Hematopoietic multipotent progenitor cell treated with erythropoietin and hydrocortisone succinate and interleukin-3 and kit ligand, for 8 days (in vitro differentiated cells): ENCODE measurements at places on chromosomes 3 and 15.

DNA sequence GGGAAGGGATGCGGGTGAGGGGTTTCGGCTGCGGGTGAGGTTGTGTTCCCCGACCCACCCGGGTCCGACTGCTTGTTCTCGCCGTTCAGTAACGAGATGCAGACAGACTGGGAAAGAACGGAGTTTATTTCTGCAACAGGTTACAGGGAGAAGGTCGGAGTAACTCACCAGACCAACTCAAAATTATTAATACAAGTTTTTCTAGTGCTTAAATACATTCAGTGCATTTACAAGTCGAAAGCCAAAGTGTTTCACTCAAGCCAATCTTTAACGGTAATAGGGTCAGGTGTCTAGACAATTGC is 492 bp upstream of the HIGD1A start:
- no peak for DNase-seq

DNA sequence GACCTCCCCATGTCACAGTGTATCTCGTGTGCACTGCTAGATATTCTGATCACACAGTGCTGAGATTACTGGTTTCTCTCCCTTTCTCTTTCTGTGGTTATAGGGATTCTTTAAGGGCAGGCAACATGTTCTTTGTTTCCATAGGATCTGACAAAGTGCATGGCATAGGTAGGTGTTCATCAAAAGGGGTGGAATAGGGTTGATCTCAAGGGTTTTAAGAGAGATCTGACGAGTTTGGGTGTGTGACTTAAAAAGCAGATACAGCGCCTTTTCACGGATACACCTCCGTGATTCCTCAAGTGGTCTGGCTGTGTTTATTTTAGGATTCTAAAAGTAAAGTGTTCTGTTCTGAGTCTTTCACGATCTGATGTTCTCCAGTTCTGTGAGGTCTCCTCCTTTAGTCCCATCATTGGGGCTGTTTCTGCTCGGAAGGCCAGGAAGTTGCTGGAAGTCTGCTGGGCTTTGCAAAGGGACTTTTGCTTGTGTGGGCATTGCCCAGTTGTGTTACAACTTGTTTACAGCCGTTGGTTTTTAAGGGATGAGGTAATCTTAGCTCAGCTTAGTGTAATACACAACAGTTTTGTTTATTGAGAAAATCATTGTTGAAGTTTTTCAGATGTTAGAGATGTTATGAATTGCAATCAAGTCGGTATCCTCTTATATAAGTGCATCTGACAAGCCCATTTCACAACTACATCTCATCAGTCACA is 34.8 kb downstream of the IGF1R start:
- no peak for DNase-seq

- DNase-seq, result no peak
Observed at GRCh38 chr3:36520241-36521006, 140.1 kb downstream of the STAC start.

DNA sequence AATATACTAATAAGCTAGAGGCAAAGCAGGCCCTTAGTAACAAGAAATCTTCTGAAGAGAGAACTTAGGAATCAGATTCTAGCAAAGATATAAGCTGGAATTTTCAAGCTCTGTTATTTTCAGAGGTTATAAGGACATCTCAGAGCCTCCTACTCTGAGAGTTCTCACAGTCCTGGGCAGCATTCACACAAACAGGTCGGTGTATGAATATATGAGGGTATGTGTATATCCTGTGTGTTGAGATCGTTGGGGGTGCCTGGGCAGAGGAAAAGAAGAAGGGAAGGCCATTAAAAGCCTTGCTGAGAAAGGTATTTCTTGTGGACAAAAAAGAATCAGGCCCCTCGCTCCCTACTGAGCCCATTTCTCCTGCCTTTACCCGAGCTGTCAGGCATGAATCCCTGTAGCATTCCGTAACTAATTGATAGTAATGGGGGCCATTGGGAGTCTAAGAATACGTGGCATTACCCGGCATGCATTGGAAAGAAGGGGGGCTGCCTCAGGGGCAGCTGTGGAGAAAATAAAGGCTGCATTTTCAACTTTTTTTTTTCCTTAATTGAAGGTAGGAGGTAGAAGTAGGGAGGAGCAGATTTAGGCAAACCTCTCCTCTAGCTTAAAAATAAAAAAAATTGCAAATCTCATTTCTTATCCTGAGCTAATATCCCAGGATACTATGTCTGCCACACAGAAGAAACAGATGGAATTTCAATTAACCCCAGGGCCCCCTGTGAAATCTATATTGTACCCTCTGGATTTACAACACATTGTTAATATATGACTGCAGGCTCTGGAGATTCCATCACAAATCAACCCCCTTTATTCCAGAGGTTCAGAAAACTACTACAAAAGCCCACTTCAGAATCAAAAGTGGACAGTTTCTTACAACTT is 103.8 kb downstream of the GTPBP8 start:
- no peak for DNase-seq

GRCh38 chr3:183545708-183546107 is 9.8 kb downstream of the KLHL6 start:
- no peak for DNase-seq

- DNase-seq, result no peak
Observed at GRCh38 chr3:180375831-180376230, 226.1 kb upstream of the TTC14 start.

GRCh38 chr3:128655531-128655930 is 4.9 kb upstream of the RPN1 start:
- no peak for DNase-seq

GRCh38 chr15:39317225-39317624 is 263.7 kb upstream of the THBS1 start:
- no peak for DNase-seq

- no peak for DNase-seq
Observed at GRCh38 chr15:45863881-45864580, 229.2 kb downstream of the SQOR start.
